H9 (cell line): ENCODE measurements at places on chromosomes 2 and 18. TPM values are rescaled to one million over a fixed set of nuclear protein-coding genes. Genes with fewer than 3 reads are reported as not detected.

DNA sequence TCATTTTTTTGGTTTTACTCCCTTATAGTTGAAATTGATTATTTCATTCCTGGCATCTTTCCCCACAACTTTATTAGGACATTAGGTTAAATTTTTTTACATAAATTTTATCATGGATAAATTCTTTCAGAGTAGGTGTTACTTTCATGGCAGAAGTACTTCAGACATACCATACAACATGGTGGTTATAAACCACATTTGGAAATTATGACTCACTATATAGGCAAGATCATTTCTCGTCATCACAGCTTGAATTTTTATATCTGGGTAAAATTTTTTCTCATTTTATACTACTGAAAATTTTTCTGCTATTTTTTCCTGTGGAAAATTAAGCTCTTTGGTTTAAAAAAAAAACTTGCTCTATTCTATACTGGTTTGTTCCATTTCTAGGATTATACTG is 111.9 kb upstream of the COL5A2 start:
- H3K36me3 ChIP-seq = no peaks in the 10 kb centered on the region
- no peak for DNase-seq
- H3K27me3 ChIP-seq = no peaks in the 10 kb centered on the region
- no peak overlapping the region for H3K27ac ChIP-seq

DNA sequence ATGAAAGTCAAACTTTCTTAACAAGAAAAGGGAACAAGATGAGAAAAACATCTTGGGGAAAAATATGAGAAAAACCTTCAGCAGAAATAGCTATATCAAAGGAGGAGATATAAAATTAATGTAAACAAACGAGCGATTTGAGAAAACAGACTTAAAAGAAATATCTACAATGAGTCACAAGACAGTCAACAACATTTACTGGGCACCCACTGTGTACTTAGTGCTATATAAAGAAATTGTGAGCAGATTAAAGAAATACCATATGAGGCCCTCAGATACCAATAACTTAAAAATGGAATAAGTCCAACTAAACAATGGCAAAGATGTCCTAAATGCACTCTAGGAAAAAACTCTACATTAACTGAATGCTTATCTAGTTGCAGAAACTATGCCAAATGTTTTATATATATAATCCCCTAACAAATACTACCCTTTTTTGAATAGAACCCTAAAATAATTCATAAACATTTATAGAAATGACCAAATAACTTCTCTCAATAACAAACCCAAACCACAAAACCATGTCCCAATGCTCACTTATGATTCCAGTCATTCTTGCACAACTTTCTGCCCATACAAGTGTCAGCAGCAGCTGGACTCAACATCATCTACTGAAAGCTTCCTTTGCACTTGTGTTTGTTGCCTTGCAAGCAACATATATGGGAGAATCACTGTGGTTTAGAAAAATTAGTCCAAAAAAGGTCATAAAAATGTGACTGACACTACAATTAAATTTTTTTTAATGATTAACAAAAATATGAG is 83.5 kb downstream of the COBLL1 start:
- no peaks in the 10 kb centered on the region for H3K27me3 ChIP-seq
- no peak for DNase-seq
- H3K27ac ChIP-seq = no peak overlapping the region
- no peak overlapping the region for H3K4me3 ChIP-seq
- H3K36me3 ChIP-seq = no peaks in the 10 kb centered on the region

DNA sequence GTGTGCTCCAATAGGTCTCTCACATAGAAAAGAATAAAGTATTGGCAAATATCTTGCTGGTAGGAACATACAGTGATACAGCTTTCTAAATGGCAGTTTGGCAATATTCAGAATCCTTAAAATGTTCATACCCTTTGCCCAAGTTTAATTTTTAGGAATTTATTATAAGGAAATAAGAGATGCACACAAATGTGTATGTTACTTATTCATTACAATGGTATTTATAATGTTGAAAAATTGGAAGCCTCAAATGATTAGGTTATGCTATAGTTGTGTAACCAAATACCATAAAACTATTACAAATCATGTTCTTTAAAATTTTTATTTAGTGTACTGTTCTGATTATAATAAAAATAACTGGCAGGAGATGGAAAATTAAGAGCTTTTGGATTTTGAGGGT is 196.8 kb downstream of the MCFD2 start:
- H3K36me3 ChIP-seq = peaks cover 9% of the 10 kb centered on the region
- H3K4me1 ChIP-seq = peaks cover 9% of the 10 kb centered on the region; the same call in 1 of the 2 replicates
- no peak for DNase-seq

GRCh38 chr2:23379220-23379695 is 5.7 kb upstream of the KLHL29 start:
- no peak overlapping the region for H3K27ac ChIP-seq
- H3K4me3 ChIP-seq = no peak overlapping the region
- no peaks in the 10 kb centered on the region; the same call in 1 of the 2 replicates for H3K4me1 ChIP-seq
- no peak for DNase-seq

GRCh38 chr2:227942021-227942420 is 70.6 kb downstream of the DAW1 start:
- DNase-seq = no peak
- H3K4me1 ChIP-seq = no peaks in the 10 kb centered on the region
- H3K27ac ChIP-seq = no peak overlapping the region
- H3K4me3 ChIP-seq = no peak overlapping the region
- H3K27me3 ChIP-seq = no peaks in the 10 kb centered on the region

ST8SIA5 gene
- 0.63 and 0.75 TPM in 2 replicates for total RNA-seq

CABYR gene
- 12.3 and 13.6 TPM in 2 replicates for total RNA-seq
